ENCODE measurements at places on chromosomes 3 and 15.

- DNase-seq: peak; percentile 1
Observed at GRCh38 chr3:117278424-117279190, 569.0 kb downstream of the TUSC7 start.

- no peak for DNase-seq
Observed at GRCh38 chr3:72784226-72784625, 64.0 kb downstream of the SHQ1 start.

GRCh38 chr3:122353215-122353614 lies 28.2 kb downstream of the CSTA start:
- DNase-seq: no peak

DNA sequence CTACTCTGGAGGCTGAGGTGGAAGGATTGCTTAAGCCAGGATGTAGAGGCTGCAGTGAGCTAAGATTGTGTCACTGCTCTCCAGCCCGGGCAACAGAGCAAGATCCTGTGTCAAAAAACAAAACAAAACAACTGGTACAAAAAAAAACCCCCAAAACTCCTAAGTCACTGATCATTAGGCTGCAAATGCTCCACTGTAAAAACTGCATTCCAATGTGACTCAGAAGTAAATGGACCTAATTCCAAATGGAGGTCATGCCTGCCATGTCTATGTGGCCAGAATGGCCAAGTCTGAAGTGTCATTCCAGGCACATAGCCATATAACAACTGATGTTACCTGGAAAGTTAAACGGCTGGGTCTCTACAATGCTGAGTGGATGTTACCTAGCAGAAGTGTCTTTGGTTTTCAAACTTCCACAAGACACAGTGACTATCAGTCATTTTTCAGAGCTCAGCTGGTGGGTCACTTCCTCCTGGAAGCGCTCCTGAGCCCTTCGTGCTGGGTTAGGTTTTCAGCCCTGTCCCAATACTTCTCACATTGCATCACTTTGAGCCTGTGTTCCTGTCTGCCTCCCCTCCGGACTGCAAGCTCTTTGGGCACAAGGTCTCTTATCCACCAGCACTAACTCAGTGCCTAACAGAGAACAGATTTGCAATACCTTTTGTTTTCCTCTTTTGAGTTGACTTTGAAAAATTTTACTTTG lies 10.6 kb downstream of the FSTL1 start:
- no peak for DNase-seq

- no peak for DNase-seq
Observed at GRCh38 chr3:183555541-183556081, at the start of gene KLHL6. Gene KLHL6, minus strand, starts transcription at chr3:183555706. Its CDS starts 53 bp downstream, at chr3:183555653.

- no peak for DNase-seq
Observed at GRCh38 chr3:177351757-177352158, 154.5 kb upstream of the TBL1XR1 start.

DNA sequence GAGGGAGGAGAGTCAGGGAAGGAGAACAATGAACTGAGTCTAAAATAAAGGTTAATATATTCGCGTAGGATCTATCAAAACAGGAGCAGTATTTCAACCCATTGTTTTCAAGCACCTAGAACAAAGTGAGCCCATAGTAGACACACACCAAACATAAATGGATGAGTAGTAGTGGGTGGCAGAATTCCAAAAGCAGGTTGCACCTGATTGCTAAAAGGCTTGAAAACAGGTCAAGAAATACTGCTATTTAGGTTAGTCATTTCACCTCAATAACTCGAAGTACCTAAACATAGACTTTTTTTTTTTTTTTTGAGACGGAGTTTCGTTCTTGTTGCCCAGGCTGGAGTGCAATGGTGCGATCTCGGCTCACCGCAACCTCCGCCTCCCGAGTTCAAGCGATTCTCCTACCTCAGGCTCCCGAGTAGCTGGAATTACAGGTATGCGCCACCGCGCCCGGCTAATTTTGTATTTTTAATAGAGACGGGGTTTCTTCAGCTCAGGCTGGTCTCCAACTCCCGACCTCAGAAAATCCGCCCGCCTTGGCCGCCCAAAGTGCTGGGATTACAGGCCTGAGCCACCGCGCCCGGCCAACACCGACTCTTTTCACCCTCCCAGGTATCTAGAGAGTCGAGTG lies 855 bp upstream of the ABHD5 start:
- DNase-seq: no peak

DNA sequence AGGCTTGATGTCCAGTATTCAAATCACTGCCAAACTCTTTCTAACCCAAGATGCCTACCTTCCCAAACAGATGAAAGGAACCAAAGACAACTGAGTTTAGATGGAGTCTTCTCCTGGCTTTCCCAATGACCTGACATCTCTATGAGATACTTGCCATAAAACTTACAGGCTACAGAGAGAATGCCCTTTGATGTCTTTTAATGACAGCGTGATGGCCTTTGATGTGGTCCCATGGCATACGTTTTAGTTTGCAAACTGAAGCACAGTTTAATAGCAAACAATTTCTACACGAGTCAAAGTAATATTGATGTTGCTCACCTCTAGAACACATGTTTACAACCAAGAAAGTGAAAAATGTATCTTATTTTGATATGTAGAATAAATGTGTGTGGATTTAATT lies 73.2 kb downstream of the ZIC4 start:
- no peak for DNase-seq

DNA sequence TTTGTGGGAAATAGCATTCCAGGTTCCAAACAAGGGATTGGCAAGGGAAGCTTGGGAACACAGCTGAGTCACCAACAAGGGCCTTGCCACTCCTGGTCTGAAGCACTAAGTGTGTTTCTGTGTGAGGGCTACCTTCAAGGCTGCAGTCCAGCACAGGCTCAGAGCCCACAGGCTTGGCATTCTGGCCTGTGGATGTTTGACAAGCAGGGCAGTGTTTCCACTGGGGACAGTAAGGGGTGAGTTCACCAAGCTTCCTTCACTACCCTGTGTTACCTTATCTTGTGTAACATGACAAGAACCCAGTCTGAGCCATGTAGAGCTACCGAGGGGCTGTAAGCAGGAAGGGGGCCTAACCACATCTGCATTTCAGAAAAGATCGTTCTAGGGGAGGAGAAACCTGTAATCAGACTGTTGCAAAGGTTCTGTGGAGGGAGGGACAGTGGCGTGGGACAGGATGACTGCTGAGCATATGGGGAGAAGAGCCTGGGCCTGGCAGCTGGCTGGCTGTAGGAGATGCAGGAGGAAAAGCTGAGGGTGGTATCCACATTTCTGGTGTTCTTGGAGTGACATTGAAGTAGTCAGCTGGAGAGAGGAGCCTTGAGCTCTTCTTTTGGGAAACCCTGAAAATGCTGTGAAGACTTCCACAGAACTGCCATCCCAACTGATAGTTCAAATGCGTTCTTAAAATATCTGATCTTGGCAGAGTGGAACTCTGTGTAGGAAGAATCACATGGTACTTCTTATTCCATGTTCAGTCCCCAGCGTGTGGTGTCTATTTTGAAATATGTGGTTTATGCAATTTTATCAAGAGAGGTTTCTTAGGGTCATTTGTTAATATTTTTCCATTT lies 61.3 kb downstream of the CTDSPL start:
- DNase-seq: peak; percentile 52

DNA sequence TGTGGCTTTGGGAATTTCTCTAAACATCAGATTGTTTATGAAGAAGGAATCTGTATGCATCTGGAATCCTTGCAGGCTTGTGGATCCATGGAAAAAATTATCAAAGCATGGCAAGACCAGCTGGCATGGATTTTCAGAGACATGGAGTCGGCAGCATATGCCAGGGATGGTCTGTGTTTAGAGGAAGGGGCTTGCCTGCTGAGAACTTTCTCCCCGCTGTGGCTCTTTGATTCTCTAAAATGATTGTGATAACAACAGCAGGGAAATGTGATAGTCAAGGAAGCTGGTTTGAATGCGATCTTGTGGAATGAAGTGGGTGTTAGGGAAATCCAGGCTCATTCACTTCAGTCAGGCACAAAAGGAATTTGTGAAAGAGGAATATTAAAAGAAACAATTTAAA lies 245.7 kb upstream of the THRB start:
- DNase-seq: no peak

DNA sequence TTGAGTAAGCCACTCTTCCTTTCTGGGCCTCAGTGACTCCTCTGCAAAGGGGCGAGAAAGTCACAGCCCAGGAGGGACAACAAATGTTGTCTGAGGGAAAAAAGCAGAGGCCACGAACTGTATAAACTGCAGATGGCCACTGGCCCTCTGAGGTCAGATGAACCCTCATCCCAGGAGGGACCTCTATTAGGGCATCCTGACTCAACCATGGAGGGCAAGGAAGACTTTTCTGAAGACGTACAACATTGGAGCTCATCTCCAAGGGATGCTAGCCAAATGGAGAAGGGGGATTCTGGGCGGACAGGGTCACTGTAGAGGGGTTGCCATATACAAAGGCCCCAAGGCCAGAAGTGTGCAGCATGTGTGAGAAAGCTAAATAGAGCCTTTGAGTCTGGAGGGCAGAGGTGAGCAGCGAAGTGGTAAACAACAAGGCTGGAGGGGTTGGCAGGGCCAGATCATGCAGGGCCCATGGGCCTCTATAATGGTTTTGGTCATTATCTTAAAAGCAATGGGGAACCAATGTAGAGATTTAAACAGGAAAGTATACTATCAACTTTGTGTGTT lies 16.7 kb downstream of the GRAMD2A start:
- DNase-seq: no peak

DNA sequence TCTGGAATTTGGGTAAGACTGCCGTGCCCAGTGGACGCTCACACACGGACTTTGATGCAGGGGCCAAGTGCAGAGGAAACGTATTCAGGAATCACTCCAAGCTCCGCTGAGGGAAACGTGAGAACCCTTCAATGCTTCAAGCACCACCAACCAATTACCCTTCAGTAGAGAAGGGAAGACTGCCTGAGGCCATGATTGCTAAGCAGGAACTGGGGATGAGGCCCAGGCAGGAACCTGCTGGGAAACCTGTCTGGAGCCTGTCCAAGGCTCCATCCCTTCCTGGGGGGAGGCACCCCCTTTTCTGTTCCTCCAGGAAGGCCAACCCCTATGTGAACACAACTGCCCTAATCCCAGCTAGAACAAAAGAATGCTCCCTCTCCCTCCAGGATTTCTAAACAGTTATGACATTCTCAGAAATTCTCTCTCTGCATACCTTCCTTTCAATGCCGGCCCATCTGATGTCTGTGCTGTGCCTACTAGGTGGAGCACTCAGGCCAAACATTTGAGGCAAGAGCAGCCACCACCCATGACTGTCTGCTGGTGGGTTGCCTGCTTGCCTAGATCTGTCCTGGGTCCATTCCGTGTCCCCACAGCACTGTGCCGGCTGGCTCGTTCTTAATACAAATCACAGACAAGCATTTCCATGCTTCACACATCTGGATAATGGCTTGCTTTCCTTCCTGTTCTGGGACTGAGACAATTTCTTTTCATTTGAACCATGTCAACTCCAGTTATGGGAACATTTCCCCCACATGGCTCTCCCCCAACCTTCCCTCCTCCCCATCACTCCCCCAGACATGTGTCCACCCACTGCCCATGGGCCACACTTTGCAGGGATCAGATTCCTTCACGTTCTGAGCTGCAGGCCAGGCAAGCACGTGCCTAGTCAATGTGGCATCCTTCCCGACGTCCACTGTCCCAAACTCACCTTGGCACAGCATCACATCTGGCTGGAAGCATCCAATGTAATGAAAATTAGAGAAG lies 149.4 kb downstream of the ADAMTS17 start:
- no peak for DNase-seq

- no peak for DNase-seq
Observed at GRCh38 chr3:106022913-106023312, 154.1 kb upstream of the CBLB start.

- no peak for DNase-seq
Observed at GRCh38 chr3:8456412-8456811, 45.2 kb upstream of the LMCD1 start.

DNA sequence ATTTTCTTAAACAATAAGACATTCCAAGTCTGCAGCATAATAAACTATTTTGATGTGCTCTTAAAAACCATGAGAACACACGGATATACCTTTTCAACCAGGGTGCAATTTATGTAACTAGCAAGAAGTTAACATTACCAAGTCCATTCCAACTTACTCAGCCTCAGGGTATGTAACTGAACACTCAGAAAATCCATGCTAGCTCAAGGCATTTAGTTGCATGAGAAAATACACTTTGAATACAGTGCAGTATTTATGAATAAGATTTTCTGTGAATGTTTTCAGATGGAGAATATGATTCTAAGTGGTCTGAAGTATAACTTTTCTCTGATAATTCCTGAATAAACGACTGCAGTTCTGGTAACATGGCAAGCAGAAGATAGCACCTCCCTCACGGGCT lies 124.3 kb downstream of the SNRK start:
- no peak for DNase-seq

- no peak for DNase-seq
Observed at GRCh38 chr15:93948726-93949125, 282.6 kb upstream of the MCTP2 start.

DNA sequence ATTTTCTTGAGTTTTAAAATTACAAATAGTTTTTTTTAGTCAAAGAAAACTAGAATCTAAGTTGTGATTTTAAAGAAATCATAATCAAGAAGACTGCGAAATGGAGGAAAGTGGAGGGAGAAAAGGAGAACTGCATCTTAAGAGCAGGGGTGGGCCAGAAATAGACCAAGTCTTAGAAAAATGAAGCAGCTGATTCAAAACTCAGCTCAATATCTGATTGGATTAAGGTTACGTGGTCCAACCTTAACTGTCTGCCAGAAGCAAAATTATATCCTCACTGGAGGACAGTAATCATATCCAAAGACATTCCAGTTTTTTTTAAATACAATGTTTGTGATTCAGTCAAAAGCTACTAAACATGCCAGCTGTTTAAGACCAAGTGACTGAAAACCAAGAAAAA lies 41.4 kb downstream of the CHSY1 start:
- DNase-seq: peak; percentile 68

DNA sequence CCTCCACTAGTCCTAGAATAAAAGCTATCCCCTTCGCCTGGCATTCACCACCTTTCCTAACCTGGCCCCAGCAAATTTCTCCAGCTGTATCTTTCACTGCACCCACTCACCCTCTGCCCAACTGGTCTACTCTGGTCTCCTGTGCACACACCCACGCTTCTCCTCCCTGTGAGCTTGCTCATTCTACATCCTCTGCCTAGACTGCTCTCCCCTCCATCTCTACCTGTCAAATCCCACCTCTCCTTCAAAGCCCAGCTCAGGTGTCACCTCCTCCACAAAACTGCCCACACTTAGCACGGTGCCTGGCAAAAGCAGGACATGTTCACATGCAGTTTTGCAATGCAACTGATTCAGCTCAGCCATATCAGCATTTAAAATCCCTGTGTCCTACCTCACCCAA lies 45.8 kb upstream of the NTRK3 start:
- DNase-seq: no peak

DNA sequence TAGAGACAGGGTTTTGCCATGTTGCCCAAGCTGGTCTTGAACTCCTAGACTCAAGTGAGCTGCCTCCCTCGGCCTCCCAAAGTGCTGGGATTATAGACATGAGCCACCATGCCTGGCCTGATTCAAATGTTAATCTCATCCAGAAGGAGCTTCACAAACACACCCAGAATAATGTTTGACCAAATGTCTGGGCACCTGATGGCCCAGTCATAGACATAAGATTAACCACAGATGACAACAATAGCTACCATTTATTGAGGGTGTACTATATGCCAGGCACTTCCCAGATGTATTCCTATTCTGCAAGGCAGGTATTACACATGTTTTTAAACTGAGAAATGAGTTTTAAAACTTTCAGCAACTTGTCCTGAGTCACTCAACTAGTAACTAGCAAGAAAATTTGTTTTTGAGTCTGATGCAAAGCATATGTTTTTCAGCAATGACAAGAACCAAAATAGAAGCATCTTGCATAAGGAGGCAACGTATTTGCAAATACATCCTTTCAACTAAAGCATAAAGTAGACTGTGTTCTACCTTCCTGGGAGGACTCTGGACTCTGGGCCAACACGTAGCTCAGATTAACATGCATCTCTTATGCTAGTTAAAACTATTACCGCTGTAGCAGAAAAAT lies 8.1 kb upstream of the SPG21 start:
- DNase-seq: no peak

All from fibroblast of the aortic adventitia (primary cell).